ENCODE measurements at places on chromosomes 1 and 21.

GRCh38 chr1:216184126-216184680 is 239.0 kb downstream of the USH2A start:
- no peak for DNase-seq

GRCh38 chr1:998995-999724 is 737 bp downstream of the HES4 start:
- no peak for DNase-seq

- no peak for DNase-seq
Measured at GRCh38 chr21:16087523-16087922, 357.7 kb downstream of the USP25 start.

DNA sequence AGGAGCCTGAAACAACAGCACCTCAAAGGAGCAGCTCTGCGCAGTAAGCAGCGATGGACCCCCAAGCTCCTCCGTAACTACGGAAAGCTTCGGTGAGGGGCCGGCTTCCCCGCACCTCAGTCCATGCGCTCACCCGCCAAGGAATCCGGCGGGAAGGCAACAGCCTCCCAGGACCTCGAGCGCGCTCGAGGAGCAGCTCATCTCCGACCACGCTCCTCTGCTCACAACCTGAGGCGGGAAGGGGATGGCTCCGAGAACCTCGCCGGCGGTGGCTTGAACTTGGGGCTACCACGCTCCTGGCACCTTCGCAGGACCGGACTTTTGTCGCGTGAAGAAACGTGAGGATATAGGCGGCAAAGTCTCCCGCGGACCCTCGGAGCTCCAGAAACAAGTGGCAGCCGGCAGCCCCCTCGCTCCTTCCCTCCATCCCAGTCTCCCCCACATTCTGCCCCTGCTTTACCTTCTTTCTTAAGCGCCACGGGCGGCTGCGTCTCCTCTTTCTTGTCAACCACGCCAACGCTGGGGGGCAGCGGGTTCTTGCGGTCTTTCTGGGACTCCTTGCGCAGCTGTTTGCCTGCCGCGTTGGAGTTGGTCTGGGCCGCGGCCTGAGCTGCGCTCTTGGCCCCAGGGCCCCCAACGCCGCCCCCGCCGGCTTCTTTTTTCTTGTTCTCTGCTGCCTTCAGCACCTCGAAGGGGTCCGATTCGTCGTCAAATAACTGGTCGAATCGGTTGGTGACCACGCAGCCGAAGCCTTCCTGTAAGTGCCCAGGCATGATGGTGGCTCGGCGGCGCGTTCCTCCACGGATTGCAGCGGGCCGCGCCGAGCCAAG is 459 bp downstream of the SERBP1 start:
- DNase-seq, result no peak

DNA sequence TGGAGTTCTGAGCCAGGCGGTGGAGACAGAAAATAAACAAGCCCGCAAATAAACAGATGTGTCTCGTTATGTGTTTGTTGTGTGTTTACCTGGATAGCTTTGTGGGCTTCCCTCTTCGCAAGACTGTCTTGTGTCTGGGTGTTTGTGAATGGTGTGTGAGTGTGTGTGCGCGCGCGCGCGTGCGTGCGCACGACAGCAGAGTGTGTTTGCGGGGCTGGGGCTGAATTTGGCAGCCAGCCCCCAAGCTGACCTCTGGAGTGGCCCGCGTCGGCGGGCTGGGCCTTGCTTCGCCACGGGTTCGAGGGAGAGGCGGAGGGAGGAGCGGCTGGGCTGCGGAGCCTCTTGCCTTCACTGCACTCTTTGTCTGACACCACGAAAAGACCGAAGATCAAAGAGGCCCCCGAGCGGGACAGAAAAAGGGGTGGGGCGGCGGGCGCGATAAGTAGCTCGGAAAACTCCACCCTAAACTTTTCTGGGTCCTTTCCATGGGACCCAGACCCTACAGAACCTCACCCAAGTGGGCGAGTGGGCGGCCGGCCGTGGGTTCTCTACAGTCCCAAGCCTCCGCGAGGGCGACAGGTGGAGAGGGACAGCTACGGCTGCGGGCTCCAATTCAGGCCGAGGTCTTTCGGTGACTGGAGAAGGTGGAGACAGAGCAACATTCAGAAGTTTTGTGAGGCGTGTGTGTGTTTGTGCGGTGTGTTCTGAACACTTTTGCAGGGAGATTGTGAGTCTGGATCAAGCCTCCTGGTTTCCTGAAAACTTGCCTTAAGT is 14.5 kb downstream of the PAX7 start:
- no peak for DNase-seq

- DNase-seq, result no peak
Measured at GRCh38 chr1:76480827-76481226, 386.5 kb upstream of the ST6GALNAC5 start.

DNA sequence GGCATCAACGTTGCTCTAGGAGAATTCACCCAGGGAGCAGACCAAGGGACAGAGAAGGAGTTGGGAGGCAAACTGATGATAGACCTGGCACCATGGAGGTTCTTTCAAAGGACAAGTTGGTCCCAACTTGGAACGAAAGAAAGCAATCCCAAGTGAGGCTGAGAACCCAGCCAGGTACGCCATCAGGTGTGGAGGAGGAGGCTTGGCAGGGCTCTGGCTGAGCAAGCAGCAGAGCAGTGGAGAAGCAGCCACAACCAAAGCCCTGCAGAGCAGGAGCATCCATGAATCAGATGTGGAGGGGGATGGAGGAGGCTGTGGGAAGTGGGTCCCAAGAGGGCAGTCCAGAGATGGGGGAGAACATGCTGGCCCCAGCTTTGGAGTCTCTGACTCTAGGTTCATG is 36.3 kb upstream of the RBM15 start:
- DNase-seq, result no peak

DNA sequence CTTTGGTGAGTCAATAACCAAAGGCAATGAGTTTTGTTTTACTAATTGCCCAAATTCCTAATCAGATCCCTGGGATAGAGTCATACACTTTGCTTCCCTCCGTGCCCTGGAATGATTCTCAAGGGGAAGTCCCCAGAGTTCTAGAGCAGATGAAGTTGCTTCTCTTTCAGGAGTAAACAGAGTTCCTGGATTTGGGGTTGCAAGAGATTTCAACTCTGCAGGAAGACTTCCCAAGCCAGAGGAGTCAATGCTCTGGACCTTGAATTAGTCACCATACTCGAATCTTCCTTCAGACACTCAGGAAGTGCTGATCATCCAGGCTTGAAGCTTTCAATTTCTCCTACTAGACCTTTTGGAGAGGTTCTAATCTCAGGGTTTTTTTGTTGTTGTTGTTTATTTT is 39.6 kb downstream of the FCER1A start:
- no peak for DNase-seq

GRCh38 chr1:116001739-116002487 is 25.6 kb downstream of the SLC22A15 start:
- no peak for DNase-seq

- DNase-seq, result peak; percentile 61
Measured at GRCh38 chr21:45592208-45592619, 50.0 kb upstream of the SLC19A1 start.

- peak; percentile 47 for DNase-seq
Measured at GRCh38 chr1:246930830-246931548, 759 bp downstream of the AHCTF1 start.

DNA sequence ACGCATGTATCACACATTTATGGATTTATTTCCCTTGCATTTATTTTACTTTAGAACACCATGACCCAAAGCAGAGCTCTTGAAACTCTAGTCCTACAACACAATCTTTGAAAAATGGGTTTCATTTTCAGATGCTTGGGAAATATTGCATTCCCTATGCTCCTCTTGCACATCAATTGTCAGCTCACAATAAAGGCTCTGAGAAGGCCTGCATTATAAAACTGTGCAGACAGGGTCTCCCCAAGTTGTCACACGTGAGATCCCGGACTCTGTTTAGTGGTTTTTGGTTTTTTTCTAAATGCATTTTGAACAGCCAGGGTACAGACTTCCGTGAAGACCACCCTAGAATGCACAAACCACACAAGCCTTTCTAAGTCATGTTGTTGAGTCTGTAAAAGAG is 9.9 kb upstream of the B3GALT5 start:
- DNase-seq, result no peak

Data from activated CD4-positive, CD25-positive, alpha-beta regulatory T cell (primary cell).